ENCODE measurements at places on chromosomes 2 and 18.

DNA sequence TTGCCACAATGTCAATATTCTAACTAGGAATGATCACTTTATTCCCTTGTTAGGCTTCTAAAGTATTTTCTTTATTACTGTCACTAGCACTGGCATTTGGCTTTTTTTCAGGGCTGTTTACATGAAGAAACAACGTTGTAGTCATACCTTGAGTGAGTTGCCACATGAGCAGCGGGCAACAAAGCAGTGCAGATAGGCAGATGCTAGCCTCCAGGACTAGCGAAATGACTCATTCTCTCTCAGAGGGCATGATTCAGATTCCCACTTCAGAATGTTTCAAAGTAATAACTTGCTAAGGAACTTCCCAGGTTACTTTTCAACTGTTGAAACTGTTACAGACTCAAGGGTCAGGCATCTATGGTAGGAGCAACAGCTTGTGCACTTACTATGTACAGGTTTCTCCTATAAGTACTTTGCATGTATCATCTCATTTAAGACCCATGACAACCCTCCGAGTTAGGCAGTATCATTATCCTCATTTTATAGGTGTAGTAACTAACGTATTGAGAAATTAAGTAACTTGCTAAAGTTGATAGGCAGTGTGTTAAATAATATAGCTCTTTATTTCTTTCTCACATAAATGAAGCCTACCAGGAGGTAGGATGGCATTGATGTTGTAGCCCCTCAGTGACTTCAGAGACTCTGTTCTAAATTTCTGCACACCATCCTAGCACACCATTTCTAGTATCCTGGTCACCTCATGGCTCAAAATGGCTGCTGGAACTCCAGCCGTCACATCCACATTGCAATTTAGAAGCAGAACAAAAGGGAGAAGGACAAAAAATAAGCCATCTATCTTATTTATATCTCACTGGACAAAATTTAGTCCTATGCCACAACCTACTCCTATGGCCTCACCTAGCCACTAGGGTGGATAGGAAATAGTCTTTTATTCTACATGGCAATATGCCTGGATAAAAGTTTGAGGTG is 83.3 kb downstream of the ICOS start:
- peak; percentile 47 for DNase-seq

- DNase-seq: no peak
These were observed 90.4 kb upstream of the PARD3B start for GRCh38 chr2:204454672-204455380.

GRCh38 chr2:173979751-173980351 is 14.7 kb upstream of the SP3 start:
- peak; percentile 82 for DNase-seq

GRCh38 chr2:135916207-135916606 is 40.0 kb upstream of the MCM6 start:
- peak; percentile 52 for DNase-seq

GRCh38 chr2:121803503-121803902 is 48.1 kb downstream of the TSN start:
- no peak for DNase-seq

All from fibroblast of mammary gland (primary cell).